ENCODE measurements at places on chromosomes 1 and 21. TPM values are rescaled to one million over a fixed set of nuclear protein-coding genes. Genes with fewer than 3 reads are reported as not detected.

DNA sequence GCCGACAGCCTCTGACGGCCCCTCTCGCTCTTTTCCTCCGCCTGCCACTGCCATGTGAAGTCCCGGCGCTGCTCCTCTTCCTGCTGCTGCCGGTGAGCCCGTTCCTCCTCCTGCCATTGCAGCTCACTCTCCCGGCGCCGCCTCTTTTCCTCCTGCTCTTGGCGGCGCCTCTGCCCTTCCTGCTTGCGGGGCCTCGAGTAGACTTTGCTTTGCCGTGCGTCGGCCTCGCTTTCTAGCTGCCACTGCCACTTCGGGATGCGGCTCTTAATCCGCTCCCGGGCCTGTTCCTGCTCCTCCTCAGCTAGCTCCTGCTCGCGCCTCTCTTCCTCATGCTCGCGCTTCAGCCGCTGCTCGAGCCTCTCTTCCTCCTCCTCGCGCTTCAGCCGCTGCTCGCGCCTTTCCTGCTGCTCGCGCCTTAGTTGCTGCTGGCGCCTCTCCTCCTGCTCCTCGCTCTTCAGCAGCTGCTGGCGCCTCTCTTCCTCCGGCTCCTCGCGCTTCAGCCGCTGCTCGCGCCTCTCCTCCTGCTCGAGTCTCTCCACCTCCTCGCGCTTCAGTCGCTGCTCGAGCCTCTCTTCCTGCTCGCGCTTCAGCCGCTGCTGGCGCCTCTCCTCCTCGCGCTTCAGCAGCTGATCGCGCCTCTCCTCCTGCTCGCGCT is 4.3 kb downstream of the TCHH start:
- peak; percentile 58 for DNase-seq

DNA sequence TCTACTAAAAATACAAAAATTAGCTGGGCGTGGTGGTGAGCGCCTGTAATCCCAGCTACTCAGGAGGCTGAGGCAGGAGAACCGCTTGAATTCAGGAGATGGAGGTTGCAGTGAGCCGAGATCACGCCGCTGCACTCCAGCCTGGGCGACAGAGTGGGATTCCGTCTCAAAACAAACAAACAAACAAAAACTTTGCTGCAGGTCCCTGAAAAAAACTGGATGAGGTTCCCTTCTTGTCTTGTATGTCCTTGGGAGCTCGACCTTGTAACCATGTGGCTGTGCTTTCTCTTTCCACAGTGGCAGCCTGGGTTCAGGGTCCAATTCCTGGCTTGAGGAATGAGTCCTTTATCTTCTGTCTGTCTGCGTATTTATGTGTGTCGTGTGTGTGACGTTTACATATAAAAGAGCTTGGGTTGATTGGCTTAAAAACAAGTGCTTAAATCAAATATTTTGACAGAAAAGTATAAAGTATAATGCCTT is 18.0 kb upstream of the COX20 start:
- DNase-seq, result no peak

LCE2A gene
- not detected for polyA plus RNA-seq

DNA sequence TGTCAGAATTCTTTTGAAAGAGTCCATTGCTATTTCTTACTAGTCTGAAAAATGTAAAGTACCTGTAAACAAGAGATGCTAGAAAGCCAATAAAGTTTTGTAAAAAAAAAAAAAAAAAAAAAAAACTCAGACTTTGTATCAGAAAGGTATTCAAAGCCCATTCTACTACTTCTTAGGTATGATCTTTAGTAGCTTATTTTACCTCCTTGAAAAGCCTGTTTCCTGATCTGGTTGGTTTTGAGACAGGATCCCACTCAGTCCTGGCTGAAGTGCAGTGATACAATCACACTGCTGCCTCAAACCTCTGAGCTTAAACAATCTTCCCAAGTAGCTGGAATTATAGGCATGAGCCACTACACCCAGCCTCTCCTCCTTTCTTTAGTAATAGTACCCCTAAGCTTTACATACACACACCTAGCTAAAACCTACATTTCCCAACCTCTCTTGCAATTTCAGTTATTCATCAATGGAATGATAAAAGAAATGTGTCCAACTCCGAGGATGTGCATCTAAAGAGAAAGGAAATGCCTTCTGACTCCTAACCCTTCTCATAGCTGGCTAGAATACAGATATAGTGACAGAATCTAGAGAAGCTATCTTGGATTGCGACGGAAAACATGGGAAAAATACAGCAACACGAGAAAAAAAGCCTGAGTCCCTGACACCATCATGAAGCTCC is 30.6 kb downstream of the EPS15 start:
- DNase-seq, result peak; percentile 38

DNA sequence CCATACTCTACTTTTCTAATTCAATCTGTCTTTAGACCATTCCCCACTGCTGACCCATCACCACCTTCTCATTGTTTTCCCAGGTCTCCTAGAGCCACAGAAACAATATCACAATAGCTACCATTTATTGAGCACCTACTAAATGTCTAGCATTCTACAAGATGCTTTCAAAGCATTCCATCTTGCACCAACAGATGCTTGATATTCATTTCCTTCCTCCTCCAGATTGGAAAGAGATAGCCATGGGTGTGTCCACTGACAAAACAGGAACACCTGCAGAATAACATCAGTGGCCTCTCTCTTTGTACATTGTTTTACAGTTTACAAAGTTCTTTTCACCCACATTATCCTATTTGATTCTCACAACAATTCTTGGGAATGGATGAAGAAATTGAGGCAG is 2.2 kb downstream of the RAB3B start:
- no peak for DNase-seq

TNFSF4 gene
- 44.9 TPM for polyA plus RNA-seq

- no peak for DNase-seq
Measured at GRCh38 chr1:51242546-51242945, 6.5 kb downstream of the RNF11 start.

KLF17 gene
- not detected for polyA plus RNA-seq

SHE gene
- polyA plus RNA-seq, result 30.1 TPM

DNA sequence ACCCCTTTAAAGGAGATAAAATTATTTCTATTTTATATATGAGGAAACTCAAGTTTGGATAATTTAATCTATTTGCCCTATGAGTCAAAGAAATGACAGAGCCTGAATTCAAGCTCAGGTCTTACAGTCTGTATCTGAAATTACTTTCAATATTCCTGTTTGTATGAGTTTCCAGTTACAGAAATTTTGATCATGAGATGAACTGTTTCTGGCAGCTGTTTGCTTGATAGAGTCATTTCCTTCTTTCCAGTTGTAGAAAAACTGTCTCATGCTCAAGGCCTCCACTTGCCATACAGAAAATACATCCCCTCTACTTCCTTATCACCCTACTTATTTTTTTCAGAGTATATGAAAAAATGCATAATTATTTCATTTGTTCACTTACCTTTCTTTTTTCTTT is 87.6 kb downstream of the PTPRC start:
- DNase-seq, result peak; percentile 76

- DNase-seq, result no peak
Measured at GRCh38 chr1:111717450-111717849, 21.7 kb downstream of the INKA2 start.

- no peak for DNase-seq
Measured at GRCh38 chr21:34670962-34671348, 2.2 kb downstream of the CLIC6 start.

- peak; percentile 59 for DNase-seq
Measured at GRCh38 chr1:209850342-209850979, 22.7 kb downstream of the UTP25 start.

ATP6V1G3 gene
- polyA plus RNA-seq, result not detected

DNA sequence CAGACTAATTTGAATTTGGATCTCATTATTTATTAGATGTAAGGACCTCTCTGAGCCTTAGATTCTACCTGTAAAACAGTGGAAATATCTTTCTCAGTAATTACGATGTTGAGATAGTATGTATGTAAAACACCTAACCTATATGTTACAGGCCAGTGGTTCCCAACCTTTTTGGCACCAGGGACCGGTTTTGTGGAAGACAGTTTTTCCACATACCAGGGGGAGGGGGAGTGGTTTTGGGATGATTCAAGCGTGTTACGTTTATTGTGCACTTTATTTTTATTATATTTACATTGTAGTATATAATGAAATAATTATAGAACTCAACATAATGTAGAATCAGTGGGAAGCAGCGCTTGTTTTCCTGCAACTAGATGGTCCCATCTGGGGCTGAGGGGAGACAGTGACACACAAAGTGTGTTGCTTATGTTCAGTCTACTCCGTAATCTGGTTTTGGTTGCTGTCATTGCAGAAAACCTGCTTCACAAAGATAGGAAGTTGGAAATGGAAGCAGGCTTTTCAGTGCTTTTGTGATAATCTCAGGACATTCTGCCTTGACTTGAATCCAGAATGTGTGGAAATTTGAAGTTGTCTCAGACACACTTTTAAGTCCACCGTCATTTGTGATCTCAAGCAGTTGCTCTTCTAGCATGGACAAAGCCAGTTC is 12.8 kb downstream of the XPR1 start:
- DNase-seq, result no peak

SPRR2A gene
- polyA plus RNA-seq, result not detected

GRCh38 chr1:69246710-69247109 is 321.0 kb upstream of the LRRC7 start:
- no peak for DNase-seq

RSPH1 gene
- polyA plus RNA-seq, result not detected

OR6N2 gene
- not detected for polyA plus RNA-seq

IL6R gene
- 4.2 TPM for polyA plus RNA-seq

DNA sequence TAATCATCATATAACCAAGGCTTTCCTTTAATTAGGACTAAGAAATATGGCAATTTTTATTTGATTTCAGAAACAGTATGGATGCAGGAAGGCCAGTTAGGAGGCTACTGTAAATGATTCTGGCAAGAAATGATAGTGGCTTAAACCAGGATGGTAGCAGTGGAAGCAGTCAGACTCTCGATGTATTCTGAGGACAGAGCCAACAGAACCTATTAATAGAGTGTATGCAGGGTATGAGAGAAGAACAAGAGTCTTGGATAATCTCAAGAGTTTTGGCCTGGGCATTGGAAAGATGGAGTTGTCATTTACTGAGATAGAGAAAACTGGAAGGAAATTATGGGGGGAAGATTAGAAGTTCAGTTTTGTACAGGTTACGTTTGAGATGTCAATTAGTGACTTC is 73.3 kb upstream of the GNG4 start:
- no peak for DNase-seq

- no peak for DNase-seq
Measured at GRCh38 chr1:1098681-1099421, 17.0 kb downstream of the C1orf159 start.

- DNase-seq, result no peak
Measured at GRCh38 chr1:234746798-234747196, 136.8 kb upstream of the IRF2BP2 start.

GRCh38 chr1:90313778-90314177 is 318.9 kb downstream of the ZNF326 start:
- no peak for DNase-seq

DNA sequence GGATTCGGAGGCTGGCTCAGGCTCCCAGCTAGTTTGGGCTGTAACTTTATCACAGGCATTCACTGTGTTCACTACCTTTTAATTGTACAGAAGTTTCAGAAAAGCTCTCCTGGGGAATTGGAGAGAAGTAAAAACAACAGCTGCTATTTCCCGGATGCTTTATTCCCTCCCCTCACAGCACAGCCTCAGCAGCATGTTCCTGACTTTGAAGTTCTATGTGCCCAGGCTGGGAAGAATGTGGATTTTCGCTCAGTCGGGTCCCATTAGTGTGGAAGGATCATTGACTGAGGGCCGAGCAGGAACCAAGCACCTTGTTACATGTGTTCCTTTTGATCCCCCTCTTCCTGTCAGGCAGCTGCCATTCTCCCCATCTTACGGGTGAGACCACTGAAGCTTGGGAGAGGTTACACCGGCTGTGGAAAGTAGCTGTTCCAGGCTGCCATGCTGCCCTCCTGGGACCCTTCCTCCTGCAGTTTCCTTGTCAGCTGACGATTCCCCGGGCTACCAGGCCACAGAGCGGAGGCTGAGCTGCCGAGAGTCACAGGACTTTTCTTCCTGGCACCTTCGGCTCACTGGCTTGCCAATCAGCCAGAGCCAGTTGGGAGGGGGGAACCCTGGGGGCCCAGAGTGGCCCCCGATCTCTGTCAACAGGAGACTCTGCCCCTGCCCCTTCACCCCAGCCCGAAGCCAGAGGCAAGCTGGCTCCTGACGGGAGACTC is 223.1 kb upstream of the TMEM51 start:
- no peak for DNase-seq
